ENCODE measurements at places on chromosomes 5 and 9.

DNA sequence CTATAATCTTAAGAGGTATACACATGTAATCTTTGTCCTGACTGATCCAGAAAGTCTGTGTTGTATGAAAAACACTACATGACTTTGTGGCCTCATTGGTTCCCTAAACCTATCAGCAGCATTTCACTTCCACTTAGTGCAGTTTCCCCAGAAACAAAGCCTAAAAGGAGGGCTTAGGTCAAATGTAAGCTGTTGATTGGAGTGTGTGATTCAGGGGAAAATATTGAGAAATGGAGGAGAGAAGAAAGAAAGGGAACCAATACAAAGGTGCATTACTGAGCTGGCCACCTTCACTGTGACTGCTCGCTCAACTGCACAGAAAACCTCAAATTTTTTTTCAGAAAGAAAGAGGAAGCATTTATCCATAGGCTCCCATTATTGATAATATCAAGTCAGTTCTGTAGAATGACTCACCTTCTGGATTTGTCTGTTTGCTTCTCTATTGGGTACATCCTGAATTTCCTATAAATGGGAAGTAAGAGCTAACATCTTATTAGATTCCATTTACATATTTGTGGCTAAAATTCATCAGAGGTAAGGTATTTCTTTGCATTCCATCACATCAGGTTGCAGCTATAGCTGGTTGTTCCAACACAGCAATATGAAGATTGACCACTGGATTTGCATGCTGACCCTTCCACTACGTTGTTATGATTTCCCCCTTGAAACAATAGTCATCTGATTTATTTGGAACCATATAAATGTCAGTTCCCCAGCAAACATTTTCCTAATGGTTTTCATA lies 10.3 kb upstream of the FST start:
- no peak for DNase-seq

GRCh38 chr9:137030538-137031527 lies 1.1 kb downstream of the FUT7 start:
- no peak for DNase-seq

DNA sequence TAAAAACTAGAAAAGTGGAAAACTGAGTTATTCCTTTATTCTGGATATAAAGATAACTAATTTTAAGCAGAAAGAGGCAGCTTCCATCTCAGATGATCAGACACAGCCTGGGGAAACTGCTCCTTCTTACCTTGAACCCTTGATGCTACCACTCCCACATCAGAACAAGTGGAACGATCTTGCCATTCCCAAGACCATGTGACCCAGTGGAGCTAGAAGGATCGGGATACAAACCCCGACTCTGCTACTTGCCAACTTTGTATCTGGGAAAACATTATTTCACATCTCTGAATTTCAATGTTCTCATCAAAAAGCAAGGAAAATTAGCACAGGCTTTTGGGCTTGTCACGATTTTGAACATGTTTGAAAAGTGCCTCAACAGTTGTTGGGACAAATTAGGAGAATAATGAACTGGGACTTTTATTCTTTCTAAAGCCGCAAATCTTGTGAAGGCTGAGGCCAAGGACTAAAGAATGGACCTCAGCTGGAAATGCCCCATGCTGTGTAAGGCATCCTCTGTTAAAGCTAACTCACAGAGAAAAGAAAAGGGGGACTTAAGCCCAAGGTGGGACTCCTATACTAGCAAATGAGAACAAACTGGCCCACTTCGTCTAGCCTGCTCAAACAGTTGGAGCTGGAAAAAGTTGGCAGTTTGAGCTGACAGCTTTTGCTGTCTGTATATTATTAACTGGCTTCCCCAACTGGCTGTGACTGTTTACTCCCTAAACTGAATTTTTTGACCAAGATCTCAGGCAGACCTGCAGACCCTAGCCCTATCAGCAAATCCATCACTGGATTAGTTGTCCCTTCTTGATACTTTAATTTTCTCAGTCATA lies 552.3 kb downstream of the EFNA5 start:
- DNase-seq, result no peak

DNA sequence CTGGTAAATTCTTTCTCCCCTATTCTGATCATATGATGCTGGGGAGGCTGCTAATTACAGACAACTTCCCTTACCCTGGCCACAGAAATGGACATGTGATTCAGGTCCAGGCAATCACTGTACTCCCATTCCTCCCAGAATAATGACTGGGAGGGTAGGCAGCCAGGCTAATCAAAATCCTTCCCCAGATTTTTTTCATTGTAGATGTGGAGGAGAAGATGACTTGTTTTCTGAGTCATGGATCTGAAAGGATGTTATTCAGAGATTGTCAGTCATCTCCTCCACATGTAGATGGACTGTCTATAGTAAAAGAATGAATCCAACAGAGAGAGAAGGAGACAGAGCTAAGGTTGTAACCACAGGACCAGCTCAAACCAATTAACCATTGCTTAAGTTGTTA lies 123.9 kb upstream of the PUM3 start:
- DNase-seq, result no peak

DNA sequence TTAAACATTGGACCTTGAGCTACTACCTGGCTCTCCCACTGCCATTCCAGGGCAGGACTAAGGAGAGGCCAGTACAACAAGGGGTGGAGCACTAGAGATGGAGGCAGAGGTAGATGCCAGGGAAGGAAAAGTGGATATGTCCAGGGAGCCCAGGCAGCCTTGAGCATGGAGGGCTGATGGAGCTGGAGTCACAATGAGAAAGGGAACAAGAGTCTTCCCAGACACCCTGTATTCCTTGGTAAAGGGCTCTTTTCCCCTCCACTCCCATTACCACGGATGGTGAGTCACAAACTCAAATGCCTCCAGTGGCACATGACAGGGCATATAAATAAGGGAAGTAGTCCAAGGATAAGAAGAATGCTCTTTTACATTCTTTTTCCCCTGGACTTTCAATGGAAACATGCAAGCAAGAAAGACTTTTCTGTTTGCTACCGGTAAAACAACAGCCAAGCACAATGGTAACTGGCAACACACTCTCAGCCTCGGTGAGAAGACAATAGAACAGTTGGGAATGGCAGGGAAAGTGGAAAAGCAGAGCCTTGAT lies 16.7 kb downstream of the ERAP1 start:
- no peak for DNase-seq

Data from NCI-H2029 (cell line).